ENCODE measurements at places on chromosomes 12 and 14.
A peak's percentile ranks its signal among the peaks of the same experiment; 100 is the strongest.

DNA sequence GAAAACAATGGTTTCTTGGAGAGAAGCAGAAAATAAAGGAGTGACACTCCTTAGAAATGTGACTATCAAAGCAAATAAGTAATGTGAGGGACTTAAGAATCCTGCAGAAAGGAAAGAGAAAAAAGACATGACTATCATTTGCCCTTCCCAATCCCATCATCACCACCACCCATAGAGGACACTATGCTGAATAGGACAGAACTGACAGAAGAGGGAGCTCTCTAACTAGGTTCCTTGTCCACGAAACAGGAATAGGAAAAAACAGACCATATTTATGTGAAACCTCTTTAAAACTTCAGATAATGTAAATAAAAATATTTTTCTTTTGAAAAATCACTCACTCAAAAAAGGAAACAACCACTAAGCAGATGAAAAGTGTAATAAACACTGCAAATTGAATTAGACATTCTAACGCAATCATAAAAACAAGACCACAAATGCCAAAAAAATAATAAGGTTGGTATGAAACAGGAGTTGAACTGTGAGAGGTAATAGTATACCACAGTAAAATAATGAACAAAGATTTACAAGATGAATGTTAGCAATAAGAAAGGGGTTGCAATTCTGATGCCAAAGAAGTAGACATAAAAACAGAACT lies 24.1 kb downstream of the KLRD1 start:
- peak; percentile 36 for DNase-seq

- DNase-seq: no peak
Observed at GRCh38 chr12:67546746-67547145, 101.8 kb upstream of the DYRK2 start.

- no peak for DNase-seq
Observed at GRCh38 chr12:53306826-53307225, 7.3 kb downstream of the MYG1 start.

GRCh38 chr12:122992386-122992785 lies 11.9 kb downstream of the ARL6IP4 start:
- no peak for DNase-seq

Data from right lung (tissue), 10 donors.